ENCODE measurements at places on chromosomes 7 and 10.

DNA sequence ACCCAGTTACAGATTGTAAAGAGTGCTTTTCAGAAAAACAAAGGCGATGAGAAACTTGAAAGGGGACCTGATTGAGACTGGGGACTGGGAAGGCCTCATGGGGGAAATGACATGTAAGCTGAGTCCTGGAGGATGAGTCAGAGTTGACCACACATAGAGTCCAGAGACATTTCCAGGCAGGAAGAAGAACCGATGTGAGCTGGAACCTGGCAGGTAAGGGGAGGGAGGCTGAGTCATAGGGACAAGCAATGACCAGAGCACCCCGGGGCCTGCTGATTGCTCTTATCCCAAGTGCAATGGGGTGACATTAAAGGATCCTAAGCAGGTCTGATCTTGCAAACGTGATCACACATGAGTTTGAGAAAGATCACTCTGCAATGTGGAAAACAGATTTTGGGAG, 11.7 kb downstream of the TLL2 start:
- no peak for DNase-seq

DNA sequence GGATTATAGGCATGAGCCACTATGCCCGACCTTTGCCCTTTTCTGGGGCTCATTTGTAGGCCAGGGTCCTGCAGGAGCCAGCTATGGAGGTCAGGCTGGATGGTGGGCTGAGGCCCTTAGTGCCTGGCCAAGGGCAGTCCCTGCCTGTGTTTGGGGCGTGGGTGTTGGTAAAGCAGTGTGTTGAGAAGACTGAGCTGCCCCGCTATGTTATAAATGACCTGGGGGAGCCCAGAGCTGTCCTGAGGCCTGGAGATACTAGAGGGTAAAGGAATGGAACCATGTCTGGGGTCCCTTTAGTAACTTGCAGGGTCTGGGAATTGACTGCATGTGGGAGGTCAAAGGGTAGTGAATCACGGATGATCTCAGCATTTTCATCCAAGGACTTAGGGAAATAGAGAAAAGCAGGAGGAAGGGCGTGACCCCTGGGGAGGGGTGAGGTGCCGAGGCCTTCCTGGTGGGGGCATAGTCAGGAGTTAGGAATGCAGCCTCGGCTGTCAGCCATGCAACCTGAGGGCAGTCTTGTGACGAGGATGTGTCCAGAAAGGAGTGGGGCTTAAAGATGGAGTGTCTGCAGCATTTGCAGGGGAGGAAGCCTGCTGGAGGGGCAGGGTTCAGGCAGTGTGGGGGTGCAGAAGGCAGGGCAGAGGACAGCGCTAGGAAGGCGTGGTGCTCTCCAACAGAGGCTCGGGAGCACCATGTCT, 31.5 kb downstream of the TMEM248 start:
- no peak for DNase-seq

GRCh38 chr10:114821915-114822443, 399 bp downstream of the FHIP2A start:
- DNase-seq = no peak

DNA sequence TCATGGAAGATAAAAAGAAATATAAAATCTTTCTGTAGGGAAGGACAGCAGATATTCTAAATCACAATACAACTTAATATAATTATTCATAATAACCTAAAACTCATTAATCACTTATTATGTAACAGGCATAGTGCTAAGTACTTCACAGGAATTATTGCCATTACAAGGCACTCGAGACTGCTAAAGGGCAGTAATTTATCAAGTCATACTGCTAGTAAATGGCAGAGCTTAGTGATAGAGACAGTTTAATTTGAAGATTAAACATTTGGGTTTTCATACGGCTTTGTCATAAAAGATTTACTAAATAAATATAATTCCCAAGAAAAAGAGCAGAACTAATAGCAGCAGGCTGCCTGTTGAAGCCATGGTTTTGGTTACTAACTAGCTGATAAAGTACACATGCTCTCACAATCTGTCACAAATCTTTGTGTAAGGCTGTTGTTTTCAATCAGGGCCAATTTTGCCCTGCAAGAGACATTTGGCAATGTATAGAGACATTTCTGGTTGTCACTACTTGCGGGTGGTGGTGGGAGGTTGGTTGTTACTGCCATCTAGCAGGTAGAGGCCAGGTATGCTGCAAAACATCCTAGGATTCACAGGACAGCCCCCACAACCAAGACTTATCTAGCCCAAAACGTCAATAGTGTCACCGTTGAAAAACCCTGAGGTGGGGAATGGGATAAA, 233.3 kb upstream of the CACNA2D1 start:
- no peak for DNase-seq

GRCh38 chr10:31581741-31582323, 262.8 kb downstream of the ZEB1 start:
- no peak for DNase-seq

- DNase-seq = no peak
These were observed 222.0 kb downstream of the PRPF18 start for GRCh38 chr10:13808556-13809391.

DNA sequence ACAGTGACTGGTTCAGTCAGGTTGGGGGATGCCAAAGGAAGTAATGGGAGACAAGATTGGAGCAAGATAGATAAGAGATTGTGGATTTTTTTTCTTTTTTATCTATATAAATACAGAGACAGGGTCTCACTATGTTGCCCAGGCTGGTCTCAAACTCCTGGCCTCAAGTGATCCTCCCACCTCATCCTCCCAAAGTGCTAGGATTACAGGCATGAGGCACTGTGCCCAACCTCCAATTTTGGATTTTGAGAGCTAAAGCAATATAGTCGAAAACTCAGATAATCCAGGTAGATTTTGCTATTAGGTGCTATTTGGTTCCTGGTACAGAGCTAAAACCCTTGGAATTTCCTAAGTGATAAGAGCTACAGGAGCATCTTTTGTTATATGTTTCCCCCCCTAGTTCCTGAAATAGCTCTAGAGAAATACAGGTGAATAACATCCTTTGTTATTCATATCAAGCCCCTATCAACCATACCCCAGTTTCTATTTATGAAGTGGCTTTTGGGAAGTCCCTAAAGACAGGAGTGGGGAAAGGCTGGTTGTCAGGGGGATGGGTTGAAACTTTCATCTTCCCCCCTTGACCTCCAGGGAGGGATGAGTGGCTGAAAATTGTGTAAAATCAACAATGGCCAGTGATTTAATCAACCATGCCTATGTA, 151.2 kb downstream of the CFTR start:
- no peak for DNase-seq

Measured in hematopoietic multipotent progenitor cell treated with erythropoietin and hydrocortisone succinate and interleukin-3 and kit ligand, for 17 days (in vitro differentiated cells).